Left renal cortex interstitium (tissue), 4 donors: ENCODE measurements at places on chromosomes 11 and 22.

GRCh38 chr11:42465623-42466022 lies 846.2 kb upstream of the API5 start:
- no peak for DNase-seq

GRCh38 chr11:2420502-2421225 lies 20.1 kb downstream of the TSSC4 start:
- no peak for DNase-seq

- DNase-seq, result no peak
Measured at GRCh38 chr22:50105208-50106100, 15.6 kb downstream of the MOV10L1 start.

DNA sequence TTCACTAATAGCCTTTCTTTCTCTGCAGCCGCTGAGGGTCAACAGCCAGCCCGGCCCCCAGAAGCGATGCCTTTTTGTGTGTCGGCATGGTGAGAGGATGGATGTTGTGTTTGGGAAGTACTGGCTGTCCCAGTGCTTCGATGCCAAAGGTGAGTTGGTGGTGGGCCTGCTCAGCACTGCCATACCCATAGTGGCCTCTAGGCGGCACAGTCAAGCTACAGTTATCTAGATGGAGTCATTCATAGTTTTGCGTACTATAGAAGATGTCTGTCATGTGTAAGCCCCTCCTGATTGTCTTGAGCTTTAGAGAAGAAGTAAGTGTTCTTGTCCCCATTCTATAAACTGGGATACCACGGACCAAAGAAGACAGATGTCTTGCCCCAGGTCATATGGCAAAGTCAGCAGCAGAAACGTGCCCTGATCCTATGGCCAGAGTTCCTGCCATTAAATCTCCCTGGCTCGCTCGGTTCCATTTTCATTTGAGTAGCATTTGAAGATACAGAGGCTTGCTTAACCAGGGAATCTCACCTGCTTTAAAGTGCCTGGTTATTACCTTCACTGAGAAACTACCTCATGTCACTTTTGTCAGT lies 42.1 kb upstream of the CRTAM start:
- DNase-seq, result no peak

GRCh38 chr22:24727218-24727851 lies 47.2 kb downstream of the PIWIL3 start:
- no peak for DNase-seq
